ENCODE measurements at places on chromosomes 3 and 15. TPM values are rescaled to one million over a fixed set of nuclear protein-coding genes. Genes with fewer than 3 reads are reported as not detected.

DCBLD2 gene
- total RNA-seq: 92.2 TPM

KNL1 gene
- total RNA-seq: 2.9 TPM

ZIC1 gene
- total RNA-seq: 125 TPM

SCAANT1 gene
- not detected for total RNA-seq

WDR49 gene
- 0.49 TPM for total RNA-seq

VWA5B2 gene
- not detected for total RNA-seq

DAPK2 gene
- total RNA-seq: 19.8 TPM

All from hair follicle dermal papilla cell (primary cell).